ENCODE measurements at places on chromosomes 4 and X.

- DNase-seq, result peak; percentile 48
These were observed 7.2 kb upstream of the NEUROG2 start for GRCh38 chr4:112523008-112523721.

DNA sequence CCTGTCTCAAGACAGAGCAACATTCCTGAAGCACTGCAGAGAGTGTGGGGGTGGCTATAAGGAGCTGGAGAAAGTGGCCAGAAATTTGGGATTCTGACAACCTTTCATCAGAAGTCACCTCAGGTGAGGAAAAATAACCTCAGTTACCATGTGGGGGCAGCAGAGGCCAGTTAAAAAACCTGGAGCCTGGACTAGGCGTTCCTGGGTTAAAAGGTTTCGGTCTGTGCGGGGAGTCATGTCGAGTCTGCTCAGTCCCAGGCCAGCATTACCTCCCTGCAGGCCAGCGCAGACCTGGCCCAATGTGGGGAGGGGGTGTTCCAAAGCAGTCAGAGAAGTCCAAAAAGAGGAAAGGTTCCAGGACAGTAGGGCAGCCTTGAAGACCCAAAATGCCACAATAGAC lies 10.9 kb upstream of the NALF2 start:
- no peak for DNase-seq

GRCh38 chrX:151754047-151754429 lies 19.5 kb downstream of the CNGA2 start:
- no peak for DNase-seq

DNA sequence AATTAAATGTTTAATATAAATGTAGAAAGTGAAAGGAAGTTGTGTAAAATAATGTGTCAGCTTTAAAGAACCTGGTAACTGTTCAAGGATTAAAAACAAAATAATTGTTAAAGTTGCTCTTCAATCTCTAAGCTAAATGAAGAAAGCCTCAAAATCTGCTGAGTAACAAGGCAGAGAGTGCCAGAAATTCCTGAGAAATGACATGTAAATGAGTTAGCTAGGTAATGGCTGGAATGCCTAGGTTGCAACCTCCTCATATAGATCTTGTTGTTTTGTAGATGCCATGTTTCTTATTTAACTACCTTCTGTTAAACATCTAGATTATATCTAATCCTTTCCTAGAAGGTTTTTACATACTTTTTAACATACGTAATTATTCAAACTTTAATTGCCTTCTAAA lies 763.6 kb upstream of the AGA start:
- no peak for DNase-seq

DNA sequence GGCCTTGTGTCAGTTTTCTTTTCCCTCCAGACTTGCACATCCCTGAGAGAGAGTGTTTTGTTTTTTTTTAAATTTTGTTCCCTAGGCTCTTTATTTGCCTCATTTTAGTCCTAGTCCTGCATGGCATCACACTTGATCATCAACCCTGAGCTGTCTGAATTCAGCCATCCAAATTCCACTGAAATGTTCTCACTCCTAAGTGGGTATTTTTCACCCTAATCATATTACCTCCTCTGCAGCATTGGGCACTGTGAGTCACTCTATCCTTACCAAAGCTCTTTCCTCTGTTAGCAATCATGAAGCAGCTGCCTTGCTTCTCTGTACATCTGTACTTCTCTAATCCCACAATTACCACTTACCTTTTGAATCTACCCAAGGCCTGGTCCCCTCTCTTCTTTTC lies 356.6 kb upstream of the MAGEB2 start:
- no peak for DNase-seq

DNA sequence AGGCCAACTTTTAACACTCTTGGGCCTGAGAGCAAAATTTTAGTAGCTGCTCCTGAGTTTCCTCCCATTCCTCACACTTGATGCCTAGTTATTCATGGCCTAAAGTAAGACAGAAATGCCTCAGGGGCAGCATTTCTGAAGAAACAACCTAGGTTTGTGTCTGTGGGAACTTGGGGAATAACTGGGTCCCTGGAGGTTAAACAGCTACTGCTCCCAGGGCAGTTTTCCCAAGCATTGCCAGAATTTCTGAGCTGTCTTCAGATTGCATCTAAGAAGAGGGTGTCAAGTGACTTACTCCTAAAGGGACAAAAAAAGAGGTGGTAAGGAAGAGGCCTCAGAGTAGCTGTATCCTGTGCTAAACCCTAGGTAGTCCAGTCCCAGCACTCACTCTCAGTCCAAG lies 130.8 kb upstream of the ACSL4 start:
- no peak for DNase-seq

All from suppressor macrophage (primary cell).